Natural killer cell (primary cell): ENCODE measurements at places on chromosomes 6 and 20. TPM values are rescaled to one million over a fixed set of nuclear protein-coding genes. Genes with fewer than 3 reads are reported as not detected.

DEFB124 gene
- not detected for total RNA-seq

BMP5 gene
- total RNA-seq = not detected

DNA sequence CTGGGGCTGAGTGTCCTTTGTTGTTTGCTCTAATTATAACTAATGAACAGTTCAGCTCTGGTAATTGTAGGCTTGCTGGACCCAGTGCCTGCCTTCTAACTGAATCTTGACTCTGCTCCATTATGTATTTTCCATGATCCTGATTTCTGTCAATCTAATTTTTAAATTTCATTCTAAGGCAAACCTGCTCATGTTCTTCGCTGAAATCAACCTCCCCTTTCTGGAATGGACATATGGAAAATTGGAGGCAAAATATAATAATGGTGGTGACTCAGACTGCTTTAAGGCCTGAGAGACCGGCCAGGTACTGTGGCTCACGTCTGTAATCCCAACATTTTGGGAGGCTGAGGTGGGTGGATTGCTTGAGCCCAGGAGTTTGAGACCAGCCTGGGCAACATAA is 182.7 kb upstream of the AKAP12 start:
- no peak for DNase-seq

GRCh38 chr6:140684776-140685550 is 1310.5 kb upstream of the CITED2 start:
- DNase-seq = no peak

- DNase-seq = no peak
Observed at GRCh38 chr20:48247961-48248360, 462.7 kb upstream of the SULF2 start.

- no peak for DNase-seq
Observed at GRCh38 chr6:21845439-21846140, 252.0 kb downstream of the SOX4 start.

- no peak for DNase-seq
Observed at GRCh38 chr20:48749437-48749836, 78.4 kb downstream of the PREX1 start.
